Aortic smooth muscle cell (primary cell): ENCODE measurements at places on chromosomes 4 and X. TPM values are rescaled to one million over a fixed set of nuclear protein-coding genes. Genes with fewer than 3 reads are reported as not detected.

Gene RP2
- 21.3 and 22.1 TPM in 2 replicates for total RNA-seq

Gene GAK
- 54.9 and 58.3 TPM in 2 replicates for total RNA-seq

Gene KIAA1210
- not detected in 2 replicates for total RNA-seq

Gene MAP7D2
- 0.26 TPM in 1 of 2 replicates, not detected in the other for total RNA-seq

Gene GPR34
- not detected in 2 replicates for total RNA-seq

Gene SEC24B
- 10.6 and 15.5 TPM in 2 replicates for total RNA-seq

Gene VCX
- not detected in 2 replicates for total RNA-seq

Gene CLDN22
- not detected in 2 replicates for total RNA-seq

Gene FAM184B
- not detected in 2 replicates for total RNA-seq

Gene EDA
- total RNA-seq = 0.62 and 0.79 TPM in 2 replicates

Gene PABPC4L
- total RNA-seq = 0.13 and 0.56 TPM in 2 replicates

Gene AMTN
- 0.12 TPM in 1 of 2 replicates, not detected in the other for total RNA-seq

Gene TLR2
- under 0.01 TPM in 1 of 2 replicates, not detected in the other for total RNA-seq

Gene TENM3
- total RNA-seq = 0.13 and 0.19 TPM in 2 replicates

Gene MAGEA4
- total RNA-seq = not detected in 2 replicates

Gene ZNF674
- 4.0 and 4.2 TPM in 2 replicates for total RNA-seq

Gene GPR119
- total RNA-seq = not detected in 2 replicates

Gene ELOVL6
- 12.7 and 12.8 TPM in 2 replicates for total RNA-seq

Gene ETDA
- total RNA-seq = not detected in 2 replicates

Gene GAR1
- total RNA-seq = 3.4 and 3.8 TPM in 2 replicates

Gene AADAT
- total RNA-seq = 2.7 and 3.3 TPM in 2 replicates

Gene CENPI
- 9.8 and 14.1 TPM in 2 replicates for total RNA-seq

Gene ADRA2C
- 0.06 and 0.66 TPM in 2 replicates for total RNA-seq

Gene GLOD5
- total RNA-seq = not detected in 2 replicates

Gene CDX4
- total RNA-seq = not detected in 2 replicates

Gene UTP3
- total RNA-seq = 21.0 and 26.0 TPM in 2 replicates

Gene PAGE5
- total RNA-seq = not detected in 2 replicates

Gene TEC
- total RNA-seq = 0.37 and 0.92 TPM in 2 replicates

Gene RHOXF2
- not detected in 2 replicates for total RNA-seq

Gene DRD5
- not detected in 2 replicates for total RNA-seq

Gene WWC2
- 20.6 and 28.4 TPM in 2 replicates for total RNA-seq

Gene BMP3
- total RNA-seq = under 0.01 and 0.12 TPM in 2 replicates

Gene CT45A10
- not detected in 2 replicates for total RNA-seq

Gene FAM114A1
- 416 and 446 TPM in 2 replicates for total RNA-seq

Gene HELT
- total RNA-seq = not detected in 2 replicates

Gene AKAP14
- total RNA-seq = not detected in 2 replicates

Gene HDX
- 2.5 and 2.9 TPM in 2 replicates for total RNA-seq

Gene KLF8
- total RNA-seq = 1.8 and 3.2 TPM in 2 replicates

Gene RBM46
- total RNA-seq = under 0.01 TPM in 1 of 2 replicates, not detected in the other

Gene XG
- total RNA-seq = 11.5 and 16.7 TPM in 2 replicates

Gene FUNDC2
- total RNA-seq = 54.4 and 65.0 TPM in 2 replicates

Gene SORBS2
- total RNA-seq = 3.4 and 6.1 TPM in 2 replicates
